Activated T-cell treated with anti-CD3 and anti-CD28 coated beads for 1 hour (primary cell): ENCODE measurements at places on chromosomes 11 and 22.

DNA sequence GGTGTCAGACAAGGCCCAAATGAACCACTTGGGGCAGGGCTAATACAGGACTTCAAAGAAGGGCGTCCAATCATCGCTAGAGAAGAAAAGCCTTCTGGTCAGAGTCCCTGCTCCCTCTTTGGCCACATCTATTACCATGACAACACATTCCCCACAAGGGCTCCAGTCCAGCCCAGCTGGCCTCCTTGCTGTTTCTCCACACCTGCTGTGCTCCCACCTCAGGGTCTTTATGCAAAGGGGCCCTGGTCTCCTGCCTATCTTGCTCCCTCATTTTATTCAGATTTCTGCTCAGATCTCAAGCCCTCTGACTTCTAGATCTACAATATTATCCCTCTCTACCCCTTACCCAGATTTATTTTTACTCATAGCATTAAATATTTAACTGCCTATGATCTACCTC is 58.0 kb upstream of the KIRREL3 start:
- DNase-seq, result no peak

GRCh38 chr22:33758961-33759360 is 161.3 kb downstream of the LARGE1 start:
- no peak for DNase-seq

DNA sequence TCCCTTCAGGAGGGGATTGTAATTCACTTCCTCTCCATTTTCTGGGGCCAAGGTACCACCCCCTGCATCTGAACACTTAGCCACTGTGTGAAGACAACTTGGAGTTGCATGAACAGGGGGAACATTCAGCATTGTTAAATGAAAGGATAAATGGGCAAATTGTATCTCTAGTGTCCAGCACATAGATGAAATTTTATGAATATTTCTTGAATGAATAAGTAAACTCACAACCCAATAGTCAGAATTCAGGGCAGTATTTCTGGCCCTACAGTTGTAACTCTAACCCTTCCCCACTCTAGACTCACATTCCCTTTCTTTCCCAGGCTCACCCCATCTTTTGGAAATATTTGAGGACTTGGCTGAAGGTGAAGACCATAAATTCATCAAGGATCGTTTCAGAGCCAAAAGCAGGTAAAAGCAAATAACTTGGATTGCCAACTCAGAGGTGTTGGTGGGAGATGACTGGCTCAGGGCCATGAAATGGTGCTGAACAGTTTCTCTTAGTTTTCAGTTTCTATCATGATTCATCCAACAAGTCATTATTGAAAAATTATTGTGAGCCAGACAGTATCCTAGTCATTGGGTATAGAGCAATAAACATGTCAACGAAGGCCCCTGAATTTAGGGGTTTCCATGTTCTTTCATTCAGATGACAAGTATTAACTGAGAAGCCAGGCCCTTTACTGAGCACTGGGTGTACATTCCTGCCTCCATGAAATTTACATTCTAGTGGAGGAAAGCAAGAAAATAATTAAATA is 33.3 kb upstream of the ZC3H12C start:
- DNase-seq, result no peak

- no peak for DNase-seq
Observed at GRCh38 chr11:79919350-79919749, 478.5 kb upstream of the TENM4 start.

DNA sequence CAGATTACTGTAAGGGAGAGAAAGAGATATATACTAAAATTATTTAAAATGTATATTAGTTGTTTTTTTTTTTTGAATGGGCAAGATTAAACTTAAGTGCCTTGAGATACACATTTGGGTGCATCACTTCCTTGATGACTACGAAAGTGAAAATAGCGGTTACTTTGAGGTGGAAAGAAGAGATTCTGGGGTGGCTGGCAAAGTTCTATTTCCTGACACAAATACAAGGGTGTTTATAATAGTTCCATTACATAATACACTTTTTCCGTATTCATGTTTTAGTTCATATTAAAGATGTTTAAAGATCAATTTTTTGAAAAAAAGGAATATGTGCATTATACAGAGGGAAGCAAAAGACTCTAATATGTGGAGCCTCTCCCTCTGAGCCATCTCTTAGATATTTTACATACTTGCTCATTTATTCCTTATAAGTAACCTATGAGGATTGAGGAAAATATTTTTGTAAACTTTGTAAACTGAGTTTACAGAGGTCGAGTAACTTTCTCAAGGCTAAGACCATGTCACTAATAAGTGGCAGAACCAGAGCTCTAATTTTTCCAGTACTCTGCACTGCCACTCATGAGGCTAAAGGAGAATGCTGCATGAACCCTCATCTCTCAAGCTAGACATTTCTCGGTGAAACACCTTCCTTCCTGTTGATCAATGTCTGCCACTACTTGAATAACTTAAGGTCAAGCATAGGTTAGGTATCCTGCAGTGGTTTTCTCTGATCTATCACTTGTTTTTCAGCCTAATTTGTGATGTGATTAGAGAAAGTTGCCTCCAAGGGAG is 58.6 kb downstream of the DDIAS start:
- DNase-seq, result no peak

- DNase-seq, result no peak
Observed at GRCh38 chr11:1041936-1042608, 5.6 kb upstream of the MUC6 start.

- no peak for DNase-seq
Observed at GRCh38 chr11:83544846-83545245, 258.7 kb upstream of the CCDC90B start.

- no peak for DNase-seq
Observed at GRCh38 chr22:23292453-23293350, 112.4 kb downstream of the BCR start.

GRCh38 chr22:38426628-38427027 is 28.4 kb downstream of the KCNJ4 start:
- DNase-seq, result no peak

DNA sequence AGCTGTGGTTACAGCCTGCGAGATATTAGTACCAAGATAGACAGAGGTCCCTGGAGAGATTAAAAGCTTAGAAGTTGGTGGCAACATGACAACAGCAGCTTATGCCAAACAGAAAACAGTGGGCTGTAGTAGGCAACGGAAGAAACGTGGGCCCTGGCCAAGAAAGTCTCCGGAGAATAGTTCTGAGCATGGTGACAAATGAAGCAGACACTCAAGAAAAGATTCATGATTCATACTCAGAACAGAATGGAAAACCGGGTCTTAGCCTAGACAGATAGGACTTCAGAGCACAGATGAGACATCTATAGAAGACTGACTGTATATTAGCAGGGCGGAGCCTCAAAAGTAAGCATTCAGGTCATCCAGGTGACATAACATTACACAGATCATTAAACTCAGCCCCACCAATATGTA is 727.4 kb downstream of the ETS1 start:
- DNase-seq, result no peak

- DNase-seq, result no peak
Observed at GRCh38 chr22:43342347-43343261, 568 bp downstream of the SCUBE1 start.

DNA sequence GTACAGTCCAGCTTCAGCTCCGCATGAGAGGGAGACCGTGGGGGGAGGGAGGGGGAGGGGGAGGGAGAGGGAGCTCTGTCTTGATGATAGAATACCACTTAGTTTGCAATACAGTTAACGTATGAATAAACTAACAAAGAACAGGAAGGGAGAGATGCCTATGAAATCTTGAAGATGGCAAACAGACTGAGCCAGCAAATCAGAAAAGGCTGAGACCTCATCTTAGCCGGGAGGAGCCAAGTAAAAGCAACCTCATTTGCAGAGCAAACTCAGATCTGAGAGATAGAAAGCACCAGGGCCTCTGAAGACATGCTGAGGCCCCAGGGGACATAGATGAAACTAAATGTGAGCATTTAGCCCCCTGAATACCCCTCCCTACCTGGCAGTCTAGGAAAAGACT is 23.0 kb downstream of the APLP2 start:
- no peak for DNase-seq

DNA sequence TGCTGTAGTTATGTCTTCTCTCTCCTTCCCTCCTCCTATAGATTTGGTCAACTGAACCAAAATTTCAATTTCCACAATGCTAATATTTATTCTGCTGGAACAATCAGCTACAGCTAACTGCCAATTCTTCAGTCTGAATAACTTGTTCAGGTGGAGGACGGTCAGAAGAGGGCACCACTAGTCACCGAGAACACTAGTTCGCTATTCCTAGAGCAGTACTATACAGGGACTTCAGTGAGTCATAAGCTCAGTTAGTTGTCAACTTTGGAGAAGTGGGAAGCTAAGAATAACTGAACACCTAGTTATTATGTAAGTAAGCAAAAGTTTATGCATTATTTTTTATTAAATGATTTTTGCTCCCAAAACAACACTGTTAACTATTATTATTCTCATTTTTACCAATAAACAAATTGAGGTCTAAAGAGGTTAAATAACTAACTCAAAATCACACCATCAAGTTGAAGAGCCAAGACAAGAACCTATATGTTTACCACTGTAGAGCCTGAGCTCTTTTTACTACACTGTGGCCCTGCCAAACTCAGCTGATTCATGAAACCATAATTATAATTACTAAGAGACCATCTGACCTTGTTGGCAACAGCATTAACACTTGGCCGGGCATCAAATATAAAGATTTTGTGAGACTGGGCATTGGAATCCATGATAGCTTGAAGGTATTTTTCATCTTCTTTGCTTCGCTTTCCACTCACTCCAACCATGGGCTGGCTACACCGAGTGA is 59.0 kb downstream of the CEP57 start:
- DNase-seq, result no peak

- DNase-seq, result no peak
Observed at GRCh38 chr11:71372693-71373657, 75.2 kb downstream of the DHCR7 start.

- DNase-seq, result no peak
Observed at GRCh38 chr11:131645237-131645636, 274.8 kb downstream of the NTM start.

- DNase-seq, result no peak
Observed at GRCh38 chr11:12209096-12209495, 98.7 kb downstream of the MICAL2 start.

DNA sequence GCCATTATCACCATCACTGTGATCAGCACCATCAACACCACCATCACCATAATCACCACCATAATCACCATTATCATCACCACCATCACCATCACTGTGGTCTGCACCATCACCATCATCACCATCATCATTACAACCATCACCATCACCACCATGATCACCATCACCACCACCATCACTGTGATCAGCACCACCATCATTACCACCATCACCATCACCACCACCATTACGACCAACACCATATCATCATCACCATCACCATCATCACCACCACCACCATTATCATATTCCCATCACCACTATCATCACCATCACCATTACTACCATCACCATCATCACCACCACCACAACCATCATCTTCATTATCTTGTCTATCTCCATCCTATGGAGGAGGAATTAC is 125.2 kb downstream of the PHF21B start:
- DNase-seq, result no peak

DNA sequence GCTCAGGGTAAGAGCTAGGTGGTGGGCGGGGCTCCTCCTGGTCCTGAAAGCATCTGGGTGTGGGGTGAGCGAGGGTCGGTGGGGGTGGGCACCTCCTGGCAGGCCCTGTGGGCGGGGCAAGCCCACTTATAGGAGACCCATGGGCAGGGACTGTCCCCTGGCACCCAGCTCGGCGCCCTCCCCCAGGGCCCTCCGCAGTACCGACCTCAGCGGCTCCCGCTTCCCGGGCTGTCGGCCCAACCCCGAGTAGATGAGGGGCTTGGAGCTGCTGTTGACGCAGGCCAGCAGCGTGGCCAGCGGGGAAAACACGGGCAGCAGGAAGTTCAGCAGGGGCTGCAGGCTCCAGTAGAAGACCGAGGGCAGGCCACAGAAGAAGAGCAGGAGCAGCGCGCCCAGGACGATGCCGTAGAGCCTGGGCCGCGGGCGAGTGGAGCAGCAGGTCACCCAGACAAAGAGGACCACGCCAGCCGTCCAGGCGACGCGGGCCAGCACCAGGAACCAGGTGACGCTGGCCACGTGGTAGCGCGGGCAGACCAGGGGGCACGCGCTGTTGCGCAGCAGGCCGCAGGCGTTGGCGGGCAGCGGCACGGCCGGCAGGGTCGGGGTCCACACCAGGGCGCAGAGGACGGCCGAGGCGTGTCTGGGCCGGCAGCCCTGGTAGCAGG is 663 bp downstream of the MRGPRG start:
- no peak for DNase-seq

DNA sequence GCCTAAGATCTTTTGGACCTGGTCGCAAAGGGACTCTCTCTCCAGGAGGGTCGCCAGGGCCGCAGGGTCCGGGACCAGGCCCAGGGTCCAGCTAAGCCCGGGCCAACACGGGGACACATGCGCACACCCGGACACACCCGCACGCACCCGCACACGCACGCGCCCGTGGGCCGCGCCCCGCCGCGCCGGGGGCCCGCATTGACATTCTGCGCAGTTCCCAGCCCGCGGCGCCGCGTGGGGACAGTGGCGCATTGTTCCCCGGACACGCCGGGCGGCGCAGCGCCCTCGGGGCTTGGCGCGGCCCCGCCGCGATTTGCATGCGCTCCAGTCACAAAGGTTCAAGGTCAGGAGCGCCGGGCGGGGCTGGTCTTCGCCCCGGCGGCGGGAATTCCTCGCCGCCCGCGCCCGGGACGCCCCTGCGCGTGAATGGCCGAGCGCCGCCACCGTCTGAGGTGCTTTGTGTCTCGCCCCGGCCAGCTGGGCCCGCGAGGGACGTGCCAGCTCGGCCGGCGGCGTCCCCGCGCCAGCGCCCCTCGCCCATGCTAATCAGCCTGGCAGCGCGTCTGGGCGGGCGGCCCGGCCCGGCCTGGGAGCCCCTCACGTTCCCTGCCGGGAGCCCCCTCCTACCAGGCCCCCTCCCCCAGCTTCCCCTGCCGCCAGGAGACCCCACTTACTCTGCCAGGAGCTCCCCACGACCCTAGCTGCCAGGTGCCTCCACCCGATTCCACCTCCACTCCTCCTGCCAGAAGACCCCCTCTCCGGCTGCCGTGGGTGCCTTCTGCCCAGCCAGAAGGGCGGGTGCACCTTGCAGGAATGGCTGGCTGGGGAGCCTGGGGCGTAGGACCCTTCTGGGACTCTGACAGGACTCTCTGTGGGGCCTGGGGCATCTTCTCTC is 50.5 kb upstream of the WNT7B start:
- no peak for DNase-seq

GRCh38 chr22:50272044-50272802 is 2.0 kb upstream of the MAPK11 start:
- no peak for DNase-seq

GRCh38 chr11:34633990-34634693 is 13.2 kb downstream of the EHF start:
- no peak for DNase-seq
